ENCODE measurements at places on chromosomes 7 and 10. TPM values are rescaled to one million over a fixed set of nuclear protein-coding genes. Genes with fewer than 3 reads are reported as not detected.

INA gene
- 36.4 TPM for total RNA-seq

HOXA13 gene
- not detected for total RNA-seq

DNA sequence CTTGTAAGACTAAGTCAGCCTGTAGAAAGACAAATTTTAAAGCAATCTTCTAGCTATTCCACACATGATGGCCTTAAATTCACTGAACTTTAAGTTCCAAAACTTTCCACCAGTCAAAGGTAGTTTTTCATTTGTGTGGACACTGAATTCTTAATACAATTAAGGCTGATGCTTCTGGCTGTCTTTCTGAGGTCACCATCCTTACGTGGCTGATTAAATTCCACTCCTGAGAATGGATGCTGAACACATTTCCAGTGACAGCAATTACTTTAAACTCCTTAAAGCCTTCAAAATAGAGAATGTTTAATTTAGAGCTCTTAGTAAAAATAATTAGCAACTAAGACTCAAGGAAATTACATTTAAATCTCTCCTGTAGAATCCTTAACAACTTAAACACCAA, 142.6 kb upstream of the COL1A2 start:
- no peaks in the 10 kb centered on the region for H3K36me3 ChIP-seq
- H3K4me3 ChIP-seq = no peak overlapping the region
- no peaks in the 10 kb centered on the region for H3K4me1 ChIP-seq
- no peak overlapping the region for H3K27ac ChIP-seq
- DNase-seq = no peak

GRCh38 chr7:30683816-30684215, 1.6 kb upstream of the CRHR2 start:
- H3K4me3 ChIP-seq = peak overlapping the region; percentile 35
- no peaks in the 10 kb centered on the region for H3K36me3 ChIP-seq
- no peak overlapping the region for H3K27ac ChIP-seq
- H3K4me1 ChIP-seq = peaks cover 12% of the 10 kb centered on the region
- DNase-seq = no peak

DNA sequence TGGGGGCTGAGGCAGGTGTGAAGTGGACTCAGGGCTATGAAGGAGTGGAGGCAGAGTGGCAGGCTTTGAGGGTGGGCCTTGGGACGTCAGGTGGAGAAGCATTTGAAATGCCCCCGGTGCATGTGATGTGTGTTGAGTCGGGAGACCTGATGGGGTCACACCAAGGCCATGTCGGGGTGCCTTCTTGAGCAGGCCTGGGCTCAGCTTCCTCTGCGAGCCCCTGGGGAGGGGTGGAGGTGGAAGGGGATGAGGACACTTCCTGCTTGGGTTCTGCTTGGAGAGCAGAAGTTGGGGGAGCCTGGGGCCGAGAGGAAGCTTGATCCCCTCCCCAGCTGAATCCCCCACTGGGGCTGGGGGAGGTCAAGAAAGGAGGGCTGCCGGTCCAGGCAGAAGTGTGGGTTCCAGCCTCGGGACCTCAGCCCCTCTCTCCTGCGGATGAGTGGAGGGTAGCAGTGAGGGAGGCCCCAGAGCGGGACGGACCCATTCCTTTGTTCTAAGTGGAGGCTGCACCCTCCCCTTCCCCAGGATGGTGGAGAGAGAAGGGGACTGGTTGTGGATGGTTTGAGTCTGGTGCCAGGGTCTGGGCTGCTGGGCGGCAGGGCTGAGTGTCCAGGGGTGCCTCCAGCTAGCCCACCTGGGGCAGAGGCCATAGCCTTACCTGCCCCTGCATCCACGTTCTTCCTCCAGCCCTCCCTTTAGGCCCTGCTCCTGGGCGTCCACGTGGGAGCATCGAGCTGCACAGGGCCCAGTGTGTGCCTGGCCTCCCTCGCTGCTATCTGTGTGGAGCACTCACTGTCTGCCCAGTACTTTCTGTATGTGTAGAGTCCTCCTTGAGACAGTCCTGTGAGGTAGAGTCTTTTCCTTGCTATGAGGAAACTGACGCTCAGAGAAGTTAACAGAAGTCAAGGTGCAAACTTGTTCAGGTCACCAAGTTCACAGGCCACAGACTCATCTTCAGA, 36.7 kb downstream of the PRF1 start:
- DNase-seq = no peak
- peak overlapping the region; percentile 62 for H3K27ac ChIP-seq
- H3K27me3 ChIP-seq = no peaks in the 10 kb centered on the region
- no peaks in the 10 kb centered on the region for H3K36me3 ChIP-seq

DNA sequence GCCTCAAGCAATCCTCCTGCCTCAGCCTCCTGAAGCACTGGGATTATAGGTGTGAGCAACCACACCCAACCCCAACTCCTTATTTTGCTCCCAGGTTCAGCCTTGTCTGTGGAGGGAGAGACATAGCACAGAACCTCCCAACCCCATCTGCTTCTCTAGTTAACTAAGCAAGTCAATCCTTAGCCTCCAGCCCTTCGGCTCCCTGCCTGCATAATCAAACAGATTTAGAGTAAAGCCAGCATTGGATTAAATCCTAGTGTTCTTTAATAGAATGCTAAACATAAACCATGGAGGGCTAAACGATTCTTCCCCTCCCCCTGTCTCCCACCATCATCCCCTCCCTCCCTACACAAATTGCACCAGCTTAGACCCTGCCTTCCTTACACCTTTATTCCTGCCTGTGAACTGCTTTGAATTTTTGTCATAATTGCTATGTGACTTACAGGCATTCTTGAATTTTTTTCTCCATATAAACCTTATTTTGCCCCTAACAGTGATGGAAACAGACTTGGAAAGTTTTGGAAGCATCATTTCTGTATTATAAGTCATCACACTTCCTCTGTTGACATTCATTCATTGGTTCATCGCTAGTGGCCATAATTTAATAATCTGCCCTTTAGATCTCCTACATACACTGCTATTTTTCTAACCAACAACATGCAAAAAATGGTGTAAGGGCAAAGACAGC, 72.6 kb upstream of the TOMM7 start:
- no peak overlapping the region for H3K4me3 ChIP-seq
- H3K27me3 ChIP-seq = no peaks in the 10 kb centered on the region
- no peak overlapping the region for H3K27ac ChIP-seq
- DNase-seq = no peak
- H3K36me3 ChIP-seq = no peaks in the 10 kb centered on the region

DNA sequence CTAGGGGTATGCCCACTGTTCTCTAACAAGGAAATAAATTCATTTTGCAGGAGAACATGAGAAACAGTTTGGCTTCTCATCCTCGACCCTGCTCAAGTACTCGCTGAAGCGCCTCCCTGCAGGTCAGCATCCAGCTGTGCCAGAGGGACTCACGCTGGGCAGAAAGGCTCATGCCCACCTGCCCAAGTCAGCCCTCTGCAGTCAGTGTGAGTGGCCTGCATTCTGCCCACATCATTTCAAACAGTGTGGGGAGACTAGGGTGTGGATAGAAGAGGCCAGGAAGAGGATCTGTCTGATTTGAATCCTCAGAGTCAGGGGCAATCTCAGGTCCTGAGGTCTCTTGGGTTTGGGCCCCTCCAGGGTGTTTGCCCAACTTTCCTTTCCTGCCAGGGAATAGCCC, 297.8 kb downstream of the ELMO1 start:
- H3K4me3 ChIP-seq = no peak overlapping the region
- no peak for DNase-seq
- H3K36me3 ChIP-seq = peaks cover 1% of the 10 kb centered on the region

DNA sequence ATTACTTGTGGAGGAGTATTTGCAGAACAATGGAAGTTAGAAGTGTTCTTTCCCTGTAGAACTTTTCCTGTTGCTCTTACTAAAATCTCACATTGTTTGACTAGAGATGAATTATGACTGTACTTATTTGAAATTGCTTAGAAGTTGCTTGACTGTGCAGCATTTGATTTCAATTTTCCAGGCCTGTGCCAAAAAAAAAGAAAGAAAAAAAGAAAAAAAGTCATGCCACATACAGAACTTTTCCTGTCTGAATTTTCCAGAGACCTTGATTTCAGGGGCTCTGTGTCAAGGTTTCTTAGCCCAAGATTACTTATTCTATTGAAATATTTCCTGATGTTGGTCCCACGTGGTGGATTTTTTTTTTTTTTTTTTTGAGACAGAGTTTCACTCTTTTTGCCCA, 3.5 kb upstream of the FAM171A1 start:
- no peak overlapping the region for H3K27ac ChIP-seq
- H3K4me3 ChIP-seq = no peak overlapping the region
- DNase-seq = no peak
